HFFc6 (cell line): ENCODE measurements at places on chromosomes 12 and 14. TPM values are rescaled to one million over a fixed set of nuclear protein-coding genes. Genes with fewer than 3 reads are reported as not detected.
A peak's percentile ranks its signal among the peaks of the same experiment; 100 is the strongest.

DNA sequence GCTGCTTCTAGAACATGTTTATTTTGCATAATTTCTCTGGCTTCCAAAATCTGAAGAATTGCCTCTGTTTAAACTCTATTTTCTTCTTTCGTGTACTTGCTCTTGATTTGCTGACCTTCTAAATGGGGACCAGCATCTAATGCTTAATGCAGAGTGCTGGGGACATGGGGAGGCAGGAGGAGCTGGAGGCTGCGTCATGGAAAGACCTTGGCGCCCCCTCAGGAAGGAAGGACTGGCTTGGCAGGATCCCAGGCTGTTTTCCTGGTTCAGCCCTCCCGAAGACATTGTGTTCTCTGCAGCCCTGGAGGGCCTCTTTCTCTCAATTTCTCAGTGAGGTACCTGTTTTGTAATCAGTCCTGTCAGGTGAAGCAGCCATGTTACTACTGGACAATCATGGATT lies 5.5 kb downstream of the PRKCH start:
- no peak overlapping the region for H3K4me3 ChIP-seq
- H3K27me3 ChIP-seq, result peaks cover 3% of the 10 kb centered on the region
- no peak overlapping the region for H3K27ac ChIP-seq
- H3K36me3 ChIP-seq, result no peaks in the 10 kb centered on the region

GRCh38 chr14:25006961-25007795 lies 42.8 kb downstream of the STXBP6 start:
- no peaks in the 10 kb centered on the region for H3K27me3 ChIP-seq
- peak overlapping the region; percentile 54 for H3K4me3 ChIP-seq
- peaks cover 13% of the 10 kb centered on the region; the same call in 1 of the 2 replicates for H3K36me3 ChIP-seq
- peak overlapping the region; percentile 91 for H3K27ac ChIP-seq
- peak; percentile 97 for DNase-seq
- peaks cover 90% of the 10 kb centered on the region for H3K4me1 ChIP-seq

Gene FOXM1
- 37.2 to 89.3 TPM (median 73.9 TPM) in 3 replicates for total RNA-seq

Gene ARL6IP4
- total RNA-seq, result 138 to 158 TPM (median 149 TPM) in 3 replicates

- H3K4me3 ChIP-seq, result no peak overlapping the region; the same call in 1 of the 2 replicates
- H3K27ac ChIP-seq, result peak overlapping the region; percentile 49; the same call in 1 of the 2 replicates
- peaks cover 6% of the 10 kb centered on the region for H3K27me3 ChIP-seq
- DNase-seq, result no peak
- H3K36me3 ChIP-seq, result peaks cover 5% of the 10 kb centered on the region; the same call in 1 of the 2 replicates
Observed at GRCh38 chr12:116384691-116385485, 107.4 kb upstream of the MED13L start.
